ENCODE measurements at places on chromosomes 1 and 21.

DNA sequence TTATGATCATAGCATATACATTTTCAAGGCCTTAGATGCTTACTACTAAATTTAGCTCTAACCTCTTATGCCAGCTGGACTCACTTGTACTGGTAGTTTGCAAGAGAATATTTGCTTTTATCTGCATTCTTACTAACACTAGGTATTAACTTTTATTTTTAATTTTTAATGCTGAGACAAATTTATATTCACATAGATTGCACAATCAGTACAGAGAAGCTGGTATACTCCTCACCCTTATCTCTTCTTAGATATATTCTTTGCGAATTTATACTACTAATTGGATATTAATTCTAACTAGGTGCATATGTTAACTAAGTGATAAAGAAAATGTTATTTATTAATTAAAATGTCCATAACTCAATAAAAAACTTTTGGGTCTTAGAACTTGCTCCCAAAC lies 561.8 kb upstream of the PRMT6 start:
- no peak for DNase-seq

GRCh38 chr1:89170170-89171066 lies 5.4 kb downstream of the GBP7 start:
- no peak for DNase-seq

GRCh38 chr1:17515902-17516301 lies 23.6 kb upstream of the ARHGEF10L start:
- DNase-seq, result no peak

DNA sequence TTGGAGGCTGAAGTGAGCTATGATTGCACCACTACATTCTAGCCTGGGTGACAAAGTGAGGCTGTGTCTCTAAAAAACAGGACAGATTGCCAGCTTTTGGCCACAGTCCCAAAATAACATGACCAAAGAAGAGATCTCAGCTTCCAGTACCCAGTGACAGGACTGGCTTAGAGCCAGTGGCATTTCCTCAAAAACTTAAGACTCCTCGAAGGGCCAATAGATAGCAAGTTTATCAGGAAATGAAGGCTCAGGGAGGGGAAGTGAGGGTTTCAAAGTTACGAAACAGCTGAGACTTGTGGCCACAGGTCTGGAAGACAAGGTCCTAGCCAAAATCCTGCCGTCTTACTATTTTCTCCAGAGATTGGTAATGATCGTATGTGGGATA lies 6.3 kb upstream of the TMEM39B start:
- no peak for DNase-seq

DNA sequence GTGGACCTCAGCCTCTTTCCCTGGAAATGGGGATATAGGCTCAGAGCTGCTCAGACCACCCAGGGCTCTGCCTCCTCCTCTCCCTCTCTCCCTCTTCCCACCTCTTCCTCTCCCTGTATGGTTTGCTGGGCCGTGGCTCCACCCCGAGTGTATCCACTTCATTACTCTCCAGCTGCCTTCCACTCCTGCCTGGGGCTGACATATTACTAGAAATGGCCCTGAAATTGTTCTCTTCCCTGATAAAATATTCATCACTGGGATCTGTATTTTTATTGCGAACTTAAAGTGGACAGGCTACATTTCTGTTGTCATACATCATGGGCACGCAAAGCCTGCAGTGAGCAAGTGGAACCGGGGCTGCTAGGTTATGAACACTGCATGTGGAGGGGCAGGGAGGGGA lies 225.0 kb downstream of the HHAT start:
- no peak for DNase-seq

All from NCI-H2227 treated with DMSO at 0.1 percent for 48 hours (cell line).